Stimulated activated CD4-positive, alpha-beta T cell treated with anti-CD3 and anti-CD28 coated beads, Interleukin-2, amount 100 ng/mL, for 4 hours (primary cell): ENCODE measurements at places on chromosomes 5 and 9.

DNA sequence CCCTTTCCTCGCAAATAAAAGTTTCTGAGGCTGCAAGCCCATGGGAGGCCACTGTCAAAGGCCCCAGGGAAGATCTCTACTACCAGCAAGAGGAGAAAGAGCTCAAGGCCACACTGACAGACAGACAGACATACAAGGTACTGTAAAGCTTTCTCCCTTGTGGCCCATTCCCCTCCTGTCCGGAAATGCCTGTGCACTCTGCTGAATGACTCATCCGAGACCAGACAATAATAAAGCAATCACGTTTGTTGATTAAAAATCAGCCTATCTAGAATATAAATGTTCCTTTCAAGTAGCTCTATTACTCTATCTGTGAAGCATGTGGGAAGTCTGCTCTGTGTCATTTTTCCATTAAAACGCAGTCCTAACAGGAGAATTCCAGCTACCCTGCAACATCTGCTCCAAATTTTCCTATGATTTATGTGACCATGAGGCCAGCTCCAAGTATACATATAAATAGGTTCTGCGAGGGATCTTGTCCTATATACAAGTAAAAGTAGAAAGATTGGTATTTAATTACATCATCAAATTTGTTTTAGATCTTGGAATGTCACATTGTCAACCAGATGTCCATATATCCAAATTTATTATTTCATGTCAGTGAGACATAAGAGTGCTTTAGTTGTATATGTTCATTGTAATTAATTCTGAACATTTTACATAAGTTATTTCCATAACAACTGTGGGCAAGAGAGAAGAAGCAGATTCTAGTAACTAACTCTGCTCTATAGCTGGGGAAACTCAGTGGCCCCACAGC lies 34.7 kb upstream of the TGFBI start:
- DNase-seq, result no peak

- DNase-seq, result no peak
These were observed 148.9 kb upstream of the RUSC2 start for GRCh38 chr9:35341021-35341420.

DNA sequence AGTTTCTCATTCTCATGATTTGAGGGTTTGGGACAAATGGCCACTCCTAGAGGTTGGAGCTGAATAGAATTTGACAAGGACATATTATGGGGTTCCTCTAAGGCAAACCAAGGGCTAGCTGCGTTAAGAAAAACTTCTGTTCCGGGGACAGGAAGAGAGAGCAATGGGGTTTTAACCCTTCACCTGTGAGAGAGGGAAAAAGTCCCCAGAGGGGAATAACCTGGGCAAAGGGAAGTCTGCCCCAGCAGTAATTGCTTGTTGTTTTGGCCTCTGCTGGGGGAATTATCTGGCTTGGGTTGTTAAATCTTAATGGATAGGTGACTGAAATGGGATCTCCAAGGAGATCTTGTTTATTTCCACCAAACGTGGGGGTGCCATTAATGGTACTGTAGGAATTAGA lies 110.1 kb upstream of the MOCS2 start:
- no peak for DNase-seq

DNA sequence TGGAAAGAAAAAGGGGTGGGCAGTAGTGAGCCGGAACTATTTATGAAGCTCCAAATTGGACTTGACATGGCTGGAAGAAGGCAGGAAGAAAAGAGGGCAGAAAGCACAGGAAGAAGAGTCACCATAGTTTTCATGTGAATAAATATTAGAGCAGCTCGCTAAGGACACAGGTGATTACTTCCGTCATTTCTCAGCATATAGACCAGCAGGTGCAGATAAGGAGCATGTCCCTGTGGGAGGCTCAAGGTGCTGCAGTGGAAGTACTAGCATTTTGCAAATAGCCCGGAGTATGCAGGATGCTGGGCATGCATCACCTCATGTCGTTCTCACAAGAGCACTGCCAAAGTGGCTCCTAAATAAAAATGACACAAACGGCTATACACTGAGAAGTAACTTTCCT lies 71.3 kb upstream of the HTR4 start:
- no peak for DNase-seq

GRCh38 chr9:108779551-108780325 lies 76.0 kb downstream of the ACTL7B start:
- no peak for DNase-seq
